ENCODE measurements at places on chromosomes 5 and 9. TPM values are rescaled to one million over a fixed set of nuclear protein-coding genes. Genes with fewer than 3 reads are reported as not detected.

ACOT12 gene
- not detected for total RNA-seq

PCDHB4 gene
- total RNA-seq: not detected

RGS7BP gene
- total RNA-seq: not detected

NIPSNAP3A gene
- total RNA-seq: 32.0 TPM

CTNND2 gene
- not detected for total RNA-seq

CNTRL gene
- 2.4 TPM for total RNA-seq

FAM163B gene
- total RNA-seq: not detected

SET gene
- total RNA-seq: 528 TPM

HABP4 gene
- 4.7 TPM for total RNA-seq

OXCT1 gene
- total RNA-seq: 8.2 TPM

MARCHF11 gene
- not detected for total RNA-seq

PCSK1 gene
- total RNA-seq: not detected

NEURL1B gene
- 6.2 TPM for total RNA-seq

TTLL11 gene
- 3.0 TPM for total RNA-seq

HAND1 gene
- not detected for total RNA-seq

ANKRD31 gene
- total RNA-seq: under 0.01 TPM

MORN5 gene
- not detected for total RNA-seq

CARD6 gene
- 9.4 TPM for total RNA-seq

IL9 gene
- total RNA-seq: not detected

KIAA0825 gene
- 1.9 TPM for total RNA-seq

CCNI2 gene
- 0.48 TPM for total RNA-seq

IL3 gene
- total RNA-seq: not detected

GFRA3 gene
- not detected for total RNA-seq

HBEGF gene
- total RNA-seq: 26.9 TPM

DIPK1B gene
- 0.43 TPM for total RNA-seq

PDLIM4 gene
- 33.7 TPM for total RNA-seq

PRUNE2 gene
- total RNA-seq: under 0.01 TPM

OMD gene
- not detected for total RNA-seq

SLC36A2 gene
- total RNA-seq: not detected

MEIKIN gene
- total RNA-seq: not detected

SLC28A3 gene
- total RNA-seq: 7.7 TPM

CACFD1 gene
- 5.5 TPM for total RNA-seq

CKMT2 gene
- total RNA-seq: not detected

GPX3 gene
- 147 TPM for total RNA-seq

SLCO4C1 gene
- 0.21 TPM for total RNA-seq

ZNF883 gene
- 0.96 TPM for total RNA-seq

HAVCR2 gene
- 0.43 TPM for total RNA-seq

PCDHB2 gene
- 1.4 TPM for total RNA-seq

DOCK2 gene
- total RNA-seq: 11.1 TPM

MZB1 gene
- total RNA-seq: 0.24 TPM

MRPS30 gene
- total RNA-seq: 78.6 TPM

ADRA1B gene
- not detected for total RNA-seq

UBE2QL1 gene
- total RNA-seq: not detected

OBP2B gene
- total RNA-seq: not detected
